Stomach (tissue), 19 donors: ENCODE measurements at places on chromosomes 2 and 18. TPM values are rescaled to one million over a fixed set of nuclear protein-coding genes. Genes with fewer than 3 reads are reported as not detected.

DNA sequence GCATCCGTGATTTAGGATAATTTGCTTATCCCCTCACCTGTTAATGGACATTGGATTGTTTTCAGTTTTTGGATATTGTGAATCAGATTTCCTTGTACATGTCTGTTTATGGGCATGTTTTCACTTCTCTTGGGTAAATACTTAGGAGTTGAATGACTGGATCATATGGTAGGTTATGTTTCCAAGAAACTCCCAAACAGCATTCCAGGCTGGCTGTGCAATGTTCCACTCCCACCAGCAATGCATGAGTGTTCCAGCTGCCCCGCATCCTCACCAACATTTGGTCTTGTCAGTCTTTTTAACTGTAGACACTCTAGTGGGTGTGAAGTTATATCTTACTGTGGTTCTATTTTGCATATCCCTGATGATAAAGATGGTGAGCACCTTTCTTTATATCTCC is 8.9 kb upstream of the LRRFIP1 start:
- H3K4me3 ChIP-seq = no peak overlapping the region
- no peak for DNase-seq
- H3K27ac ChIP-seq = no peak overlapping the region
- H3K4me1 ChIP-seq = peaks cover 18% of the 10 kb centered on the region
- no peaks in the 10 kb centered on the region for H3K27me3 ChIP-seq
- H3K36me3 ChIP-seq = no peaks in the 10 kb centered on the region

GRCh38 chr18:73551211-73551610 is 596.4 kb downstream of the FBXO15 start:
- no peak for DNase-seq
- H3K4me1 ChIP-seq = no peaks in the 10 kb centered on the region
- H3K36me3 ChIP-seq = no peaks in the 10 kb centered on the region
- no peak overlapping the region for H3K4me3 ChIP-seq
- no peak overlapping the region for H3K27ac ChIP-seq

GRCh38 chr2:37168217-37168981 is 11.6 kb upstream of the EIF2AK2 start:
- DNase-seq = no peak
- H3K27ac ChIP-seq = peak overlapping the region; percentile 49
- no peaks in the 10 kb centered on the region for H3K27me3 ChIP-seq
- no peak overlapping the region for H3K4me3 ChIP-seq
- no peaks in the 10 kb centered on the region for H3K36me3 ChIP-seq

DNA sequence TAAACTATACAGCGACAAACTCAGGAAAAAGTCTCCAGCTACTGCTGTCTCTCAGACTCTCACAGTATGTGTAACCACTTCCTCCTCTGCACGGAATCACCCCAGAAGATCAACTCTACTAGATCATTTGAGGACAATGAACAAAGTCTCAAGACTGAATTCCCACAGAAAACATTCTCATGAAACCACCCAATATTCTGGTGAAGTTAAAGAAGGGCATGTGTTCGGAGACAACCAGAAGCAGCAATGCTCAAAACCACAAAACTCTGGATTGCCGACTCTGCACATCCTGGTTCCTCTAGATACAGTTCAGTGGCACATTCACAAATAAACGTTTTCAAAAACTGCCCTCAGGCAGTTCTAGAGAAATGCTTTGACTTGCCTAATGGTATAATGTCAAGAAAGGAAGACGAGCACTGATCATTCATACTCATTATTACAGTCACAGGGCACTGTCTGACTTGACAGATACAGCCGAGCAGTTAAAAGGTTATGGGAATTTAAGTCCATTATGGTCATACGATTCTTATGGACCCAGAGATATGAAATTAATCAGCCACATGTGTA is 91.9 kb upstream of the STK17B start:
- H3K4me3 ChIP-seq = no peak overlapping the region
- H3K36me3 ChIP-seq = no peaks in the 10 kb centered on the region
- no peaks in the 10 kb centered on the region for H3K4me1 ChIP-seq
- no peaks in the 10 kb centered on the region for H3K27me3 ChIP-seq

GRCh38 chr2:191635333-191636234 is 42.4 kb upstream of the NABP1 start:
- H3K4me3 ChIP-seq = no peak overlapping the region
- H3K27me3 ChIP-seq = no peaks in the 10 kb centered on the region
- no peak for DNase-seq
- no peaks in the 10 kb centered on the region for H3K36me3 ChIP-seq
- H3K4me1 ChIP-seq = peaks cover 25% of the 10 kb centered on the region

- H3K27ac ChIP-seq = no peak overlapping the region
- H3K4me3 ChIP-seq = no peak overlapping the region
- no peaks in the 10 kb centered on the region for H3K36me3 ChIP-seq
- no peaks in the 10 kb centered on the region for H3K4me1 ChIP-seq
- no peaks in the 10 kb centered on the region for H3K27me3 ChIP-seq
These were observed 565.1 kb downstream of the BCL11A start for GRCh38 chr2:59988341-59988740.

GRCh38 chr2:152328013-152328412 is 7.0 kb upstream of the FMNL2 start:
- H3K27me3 ChIP-seq = no peaks in the 10 kb centered on the region
- H3K36me3 ChIP-seq = no peaks in the 10 kb centered on the region
- H3K4me1 ChIP-seq = no peaks in the 10 kb centered on the region
- H3K4me3 ChIP-seq = no peak overlapping the region
- DNase-seq = no peak
- no peak overlapping the region for H3K27ac ChIP-seq

DNA sequence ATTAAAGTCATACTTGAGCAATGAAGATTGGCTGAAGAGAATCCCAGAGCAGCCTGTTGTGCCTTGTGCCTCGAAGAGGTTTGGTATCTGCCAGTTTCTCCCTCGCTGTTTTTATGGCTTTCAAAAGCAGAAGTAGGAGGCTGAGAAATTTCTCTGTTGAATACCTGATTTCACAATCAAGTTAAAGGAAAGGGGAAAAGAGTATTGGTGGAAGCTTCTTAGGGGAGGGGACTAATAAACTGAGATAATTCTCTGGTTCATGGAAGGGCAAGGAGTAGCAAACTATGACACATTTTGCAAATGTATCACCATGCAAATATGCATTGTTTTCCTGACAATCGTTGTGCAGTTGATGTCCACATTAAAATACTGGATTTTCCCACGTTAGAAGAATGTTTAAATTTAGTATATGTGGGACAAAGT is at the start of gene IL1B:
Gene IL1B (minus strand): TSS at position 85 of the 423 bp plus-strand sequence. CDS start 550 bp downstream, outside the sequence.
- peak within 1 kb of the TSS; percentile 33 for H3K4me3 ChIP-seq
- peak within 1 kb of the TSS; percentile 5 for H3K27ac ChIP-seq
- H3K27me3 ChIP-seq = no peaks in the 10 kb centered on the region
- no peaks in the 10 kb centered on the region for H3K36me3 ChIP-seq
- DNase-seq = no peak
- peaks cover 30% of the 10 kb centered on the region for H3K4me1 ChIP-seq

DNA sequence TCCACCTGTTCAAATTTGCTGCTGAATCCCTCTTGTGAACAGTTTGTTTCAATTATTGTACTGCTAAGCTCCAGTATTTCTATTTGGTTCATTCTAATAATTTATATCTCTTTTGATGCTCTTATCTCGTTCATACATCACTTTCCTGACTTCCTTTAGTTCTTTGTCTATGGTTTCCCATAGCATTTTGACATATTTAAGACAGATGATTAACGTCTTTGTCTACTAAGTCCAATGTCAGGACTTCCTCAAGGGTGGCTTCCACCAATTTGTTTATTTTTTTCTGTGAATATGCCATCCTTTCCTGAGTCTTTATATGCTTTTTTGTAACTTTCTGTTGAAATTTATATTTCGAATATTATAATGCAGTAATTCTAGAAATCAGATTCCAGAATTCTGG is 9.6 kb downstream of the PIGN start:
- H3K27ac ChIP-seq = no peak overlapping the region
- no peak overlapping the region for H3K4me3 ChIP-seq
- H3K4me1 ChIP-seq = no peaks in the 10 kb centered on the region
- no peaks in the 10 kb centered on the region for H3K27me3 ChIP-seq
- no peak for DNase-seq

ABCB6 gene
- 47.8 TPM for polyA plus RNA-seq

FBXO15 gene
- polyA plus RNA-seq = 0.62 TPM

SPDYA gene
- polyA plus RNA-seq = not detected

RAB6C gene
- polyA plus RNA-seq = not detected
